ENCODE measurements at places on chromosomes 7 and 10. TPM values are rescaled to one million over a fixed set of nuclear protein-coding genes. Genes with fewer than 3 reads are reported as not detected.
A peak's percentile ranks its signal among the peaks of the same experiment; 100 is the strongest.

GRCh38 chr10:6363511-6363910, 160.8 kb downstream of the PFKFB3 start:
- no peak overlapping the region for H3K27ac ChIP-seq
- no peaks in the 10 kb centered on the region for H3K27me3 ChIP-seq
- H3K4me1 ChIP-seq: peaks cover 5% of the 10 kb centered on the region
- H3K36me3 ChIP-seq: no peaks in the 10 kb centered on the region

DNA sequence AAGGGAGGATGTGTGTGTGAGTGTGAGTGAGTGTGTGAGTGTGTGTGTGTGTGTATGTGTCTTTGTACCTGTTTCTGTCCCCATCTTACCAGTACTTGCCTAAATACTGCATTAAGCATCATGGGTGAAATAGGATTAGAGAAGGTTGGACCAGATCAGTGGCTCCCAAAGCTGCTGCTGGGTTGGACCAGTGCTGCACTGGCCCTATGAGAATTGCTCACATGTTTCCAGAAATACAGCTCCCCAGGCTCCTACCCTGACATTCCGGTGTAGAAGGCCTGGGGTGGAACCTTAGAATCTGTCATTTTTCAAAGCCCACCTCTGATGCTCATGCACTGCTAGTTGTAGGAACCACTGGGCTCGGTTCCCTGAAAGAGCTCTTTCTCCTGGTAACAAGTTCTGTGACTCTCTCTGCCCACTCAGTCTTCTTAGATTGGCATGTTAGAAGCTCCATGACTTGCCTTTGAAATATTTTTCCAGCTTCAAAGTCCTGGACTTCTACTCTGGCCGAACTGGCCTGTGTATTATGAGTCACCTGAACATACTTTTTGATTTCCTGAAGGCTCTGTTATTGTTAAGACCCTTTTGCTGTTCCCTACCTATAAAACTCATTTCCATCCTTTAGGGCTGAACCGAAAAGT, 224.7 kb downstream of the CUX1 start:
- H3K27me3 ChIP-seq: no peaks in the 10 kb centered on the region
- H3K36me3 ChIP-seq: peaks cover 5% of the 10 kb centered on the region
- no peak overlapping the region for H3K4me3 ChIP-seq
- no peak overlapping the region for H3K27ac ChIP-seq
- DNase-seq: peak; percentile 42

- H3K4me1 ChIP-seq: no peaks in the 10 kb centered on the region
- no peak overlapping the region for H3K4me3 ChIP-seq
- H3K27ac ChIP-seq: no peak overlapping the region
- peak; percentile 18 for DNase-seq
- H3K36me3 ChIP-seq: no peaks in the 10 kb centered on the region
Measured at GRCh38 chr10:30039567-30039966, 19.8 kb downstream of the JCAD start.

GRCh38 chr10:54681136-54681535, 119.9 kb downstream of the PCDH15 start:
- H3K27ac ChIP-seq: no peak overlapping the region
- H3K4me3 ChIP-seq: no peak overlapping the region
- no peaks in the 10 kb centered on the region for H3K4me1 ChIP-seq
- peaks cover 44% of the 10 kb centered on the region for H3K27me3 ChIP-seq
- no peak for DNase-seq

DNA sequence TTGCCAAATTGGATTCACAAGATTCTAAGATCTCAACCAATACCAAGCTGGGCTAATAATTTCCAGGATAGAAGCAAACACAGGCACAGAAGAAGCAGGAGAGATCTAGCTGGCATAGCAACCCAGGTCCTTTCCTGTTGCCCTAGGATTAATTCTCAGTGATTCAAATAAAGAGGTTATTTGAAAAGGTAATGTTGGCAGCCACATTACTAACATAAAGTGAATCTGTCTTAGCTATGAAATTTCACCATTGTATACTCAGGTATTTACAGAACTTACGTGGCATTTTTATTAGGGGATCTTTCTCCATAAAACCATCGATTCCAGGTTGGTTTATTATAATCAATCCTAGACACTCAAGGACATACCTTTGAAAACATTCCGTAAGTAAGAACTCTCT, 379.3 kb upstream of the POM121L12 start:
- H3K27me3 ChIP-seq: peaks cover 11% of the 10 kb centered on the region
- no peak overlapping the region for H3K27ac ChIP-seq
- no peaks in the 10 kb centered on the region for H3K4me1 ChIP-seq

Gene SEPHS1
- total RNA-seq: 60.8 TPM

GRCh38 chr10:98353170-98353569, 61.8 kb downstream of the PYROXD2 start:
- peaks cover 56% of the 10 kb centered on the region for H3K27me3 ChIP-seq
- H3K36me3 ChIP-seq: no peaks in the 10 kb centered on the region
- H3K4me3 ChIP-seq: no peak overlapping the region

DNA sequence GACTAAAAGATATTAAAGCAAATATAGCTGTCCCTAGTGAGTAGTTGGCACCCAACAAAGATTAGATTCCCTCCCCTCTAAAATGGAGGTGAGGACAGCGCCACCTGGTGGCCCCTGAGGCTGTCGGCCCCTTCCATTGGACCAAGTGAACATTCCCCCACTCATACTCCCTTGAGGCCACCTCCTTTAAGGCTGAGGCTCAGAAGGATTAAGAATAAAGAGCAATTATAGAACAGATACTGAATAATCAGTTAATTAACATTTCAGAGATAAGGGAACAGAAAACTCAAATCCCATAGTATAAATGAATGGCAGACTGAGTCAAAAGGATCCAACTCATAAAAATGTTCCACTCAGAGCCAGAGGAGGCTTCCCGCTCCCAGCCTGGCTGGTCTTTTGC, 130.4 kb upstream of the GHITM start:
- DNase-seq: peak; percentile 50
- H3K4me1 ChIP-seq: peaks cover 8% of the 10 kb centered on the region
- no peaks in the 10 kb centered on the region for H3K27me3 ChIP-seq
- no peak overlapping the region for H3K4me3 ChIP-seq
- no peaks in the 10 kb centered on the region for H3K36me3 ChIP-seq

Gene HTRA1
- total RNA-seq: 157 TPM

DNA sequence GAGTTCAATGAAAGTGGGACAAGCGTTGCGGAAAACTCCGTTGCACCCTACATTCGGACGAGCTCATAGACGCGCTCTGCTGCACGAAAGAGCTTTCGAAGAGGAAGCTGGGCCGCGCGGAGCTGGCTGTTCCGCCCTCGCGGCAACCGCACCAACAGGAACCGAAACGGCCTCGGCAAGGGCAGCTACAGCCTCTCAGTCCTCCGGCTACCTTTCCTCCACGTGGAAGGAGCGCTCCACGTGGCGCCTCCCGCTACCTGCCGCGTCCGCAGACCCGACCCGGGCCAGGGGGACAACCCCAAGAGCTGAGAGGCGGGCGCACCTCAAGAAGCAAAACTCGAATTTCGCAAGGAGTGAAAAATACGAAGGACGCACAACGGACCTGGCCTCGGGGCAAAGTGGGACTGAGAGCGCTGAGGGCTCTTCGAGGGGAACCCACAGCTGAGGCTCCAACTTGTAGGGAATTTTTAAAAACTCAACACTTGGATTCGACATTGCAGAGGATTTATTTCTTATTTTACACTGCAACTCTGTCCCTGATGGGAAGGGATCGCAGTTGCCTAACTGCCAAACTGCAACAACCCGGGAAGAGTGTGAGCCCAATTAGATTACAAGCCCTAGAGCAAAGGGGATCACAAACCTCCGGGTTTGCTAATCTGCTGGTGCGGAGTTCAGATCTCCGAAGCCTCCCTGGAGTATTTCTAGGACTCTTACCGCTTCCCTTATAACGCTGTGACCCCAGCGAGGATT, 1.4 kb downstream of the HPSE2 start:
- peaks cover 81% of the 10 kb centered on the region for H3K27me3 ChIP-seq

Gene TYW1B
- total RNA-seq: 0.93 TPM

DNA sequence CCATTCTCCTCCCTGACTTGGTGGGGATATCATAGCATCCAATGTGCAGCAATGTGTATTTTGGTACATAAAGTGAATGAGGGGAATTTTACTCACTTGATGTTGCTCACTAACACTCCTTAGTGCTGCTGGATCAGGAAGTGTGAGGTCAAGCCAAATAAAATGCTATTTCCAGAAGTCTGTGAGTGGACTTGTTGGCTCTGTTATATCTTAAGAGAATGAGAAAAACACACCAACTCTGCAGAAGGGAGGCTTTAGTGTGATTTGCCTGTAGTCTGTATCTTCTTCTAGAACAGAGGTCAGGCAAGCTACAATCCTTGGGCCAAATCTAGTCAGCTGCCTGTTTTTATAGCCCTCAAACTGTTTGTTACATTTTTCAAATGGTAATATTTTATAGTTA, 154.3 kb downstream of the POLR1F start:
- H3K27ac ChIP-seq: no peak overlapping the region
- peaks cover 23% of the 10 kb centered on the region for H3K4me1 ChIP-seq
- no peak overlapping the region for H3K4me3 ChIP-seq
- no peaks in the 10 kb centered on the region for H3K36me3 ChIP-seq
- no peaks in the 10 kb centered on the region for H3K27me3 ChIP-seq
- no peak for DNase-seq

- no peak overlapping the region for H3K4me3 ChIP-seq
- peak; percentile 60 for DNase-seq
- H3K27me3 ChIP-seq: no peaks in the 10 kb centered on the region
Measured at GRCh38 chr10:113329121-113329596, 223.7 kb upstream of the HABP2 start.

- H3K4me3 ChIP-seq: no peak overlapping the region
- no peaks in the 10 kb centered on the region for H3K4me1 ChIP-seq
- no peaks in the 10 kb centered on the region for H3K27me3 ChIP-seq
- no peak overlapping the region for H3K27ac ChIP-seq
- no peak for DNase-seq
Measured at GRCh38 chr10:85421421-85421820, 945.2 kb downstream of the GRID1 start.

- H3K4me3 ChIP-seq: no peak overlapping the region
- no peaks in the 10 kb centered on the region for H3K36me3 ChIP-seq
- H3K27me3 ChIP-seq: no peaks in the 10 kb centered on the region
- DNase-seq: no peak
- H3K4me1 ChIP-seq: no peaks in the 10 kb centered on the region
Measured at GRCh38 chr10:53239873-53240272, 467.3 kb upstream of the MBL2 start.

GRCh38 chr10:93752761-93753160, 5.0 kb upstream of the LGI1 start:
- no peaks in the 10 kb centered on the region for H3K27me3 ChIP-seq
- H3K4me1 ChIP-seq: peaks cover 17% of the 10 kb centered on the region
- H3K27ac ChIP-seq: no peak overlapping the region
- peak; percentile 67 for DNase-seq
- H3K4me3 ChIP-seq: no peak overlapping the region

DNA sequence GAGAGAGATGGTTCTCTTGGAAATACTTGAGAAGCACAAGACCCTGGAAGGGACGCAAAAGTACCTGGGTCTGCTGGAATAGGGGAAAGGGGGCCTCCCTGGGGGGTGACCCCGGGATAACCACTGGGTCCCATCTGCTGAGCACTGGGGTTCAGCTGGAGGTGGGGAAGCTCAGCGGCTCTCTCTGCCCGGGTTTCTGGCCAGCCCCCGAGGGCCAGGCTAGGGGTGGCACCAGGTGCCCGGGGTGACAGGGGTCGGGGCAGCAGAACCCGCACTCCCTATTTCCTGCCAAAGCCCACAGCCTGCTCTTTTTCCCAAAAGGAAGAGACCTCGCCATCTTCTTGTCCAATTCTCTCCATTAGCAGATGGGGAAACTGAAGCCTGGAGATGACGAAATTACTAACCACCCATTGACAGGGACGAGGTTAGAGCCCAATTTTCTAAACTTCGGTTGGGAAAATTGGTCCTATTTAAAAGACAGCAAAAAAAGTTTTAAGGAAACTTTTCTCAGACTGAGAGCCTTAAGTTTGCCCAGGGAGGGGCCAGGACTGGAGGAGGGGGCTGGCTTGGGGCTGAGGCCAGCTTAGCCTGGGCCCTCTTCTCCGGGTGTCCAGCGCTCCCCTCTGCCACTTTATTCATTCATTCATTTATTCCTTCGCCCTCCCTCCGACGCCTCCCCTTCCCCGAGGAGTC, 17.8 kb upstream of the GATA3 start:
- H3K36me3 ChIP-seq: no peaks in the 10 kb centered on the region
- peaks cover 37% of the 10 kb centered on the region for H3K27me3 ChIP-seq
- H3K4me1 ChIP-seq: no peaks in the 10 kb centered on the region
- no peak overlapping the region for H3K4me3 ChIP-seq

DNA sequence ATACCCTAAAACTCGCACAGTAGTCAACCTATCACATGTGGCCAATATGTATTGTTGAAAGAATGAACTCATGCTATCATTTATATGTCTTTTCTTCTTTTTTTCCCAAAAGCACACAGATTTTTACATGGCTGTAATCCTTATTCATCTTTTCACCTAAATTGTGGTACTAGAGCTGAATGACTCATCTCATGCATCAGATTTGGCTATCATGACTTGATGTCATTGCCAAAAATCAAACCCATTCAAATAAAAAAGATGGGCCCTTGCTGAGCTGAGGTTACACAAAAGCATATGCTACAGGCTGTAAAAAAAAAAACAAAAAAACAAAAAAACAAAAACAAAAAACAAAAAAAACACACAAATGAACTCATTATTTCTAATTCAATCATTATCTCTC, 3.3 kb upstream of the LMOD2 start:
- H3K4me1 ChIP-seq: no peaks in the 10 kb centered on the region
- DNase-seq: no peak
- H3K4me3 ChIP-seq: no peak overlapping the region
- no peaks in the 10 kb centered on the region for H3K36me3 ChIP-seq

Gene TDRD1
- not detected for total RNA-seq

Gene ST8SIA6
- total RNA-seq: 0.52 TPM

DNA sequence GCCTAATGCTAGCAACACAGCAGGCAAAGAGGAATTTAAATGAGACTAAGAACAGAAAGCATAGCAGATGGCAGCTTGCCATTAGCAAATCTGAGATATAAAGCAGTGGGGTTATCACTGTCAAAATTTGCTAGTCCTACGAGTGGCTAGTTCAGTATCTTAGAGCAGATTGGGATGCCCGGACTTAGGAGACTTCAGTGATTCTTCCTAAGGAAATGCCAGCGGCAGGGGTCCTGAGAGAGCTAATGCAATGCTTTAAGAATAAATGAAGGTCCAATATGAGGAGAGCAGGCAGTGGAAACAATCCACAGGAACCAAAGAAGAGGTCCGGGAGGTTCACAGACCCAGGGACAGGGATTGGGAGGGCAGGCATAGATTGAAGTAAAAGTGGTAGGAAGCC, 169.3 kb upstream of the NPSR1 start:
- H3K4me1 ChIP-seq: no peaks in the 10 kb centered on the region
- H3K36me3 ChIP-seq: no peaks in the 10 kb centered on the region
- no peaks in the 10 kb centered on the region for H3K27me3 ChIP-seq
- H3K27ac ChIP-seq: no peak overlapping the region
- H3K4me3 ChIP-seq: no peak overlapping the region
